Hepatocyte (in vitro differentiated cells): ENCODE measurements at places on chromosomes 2 and 18. TPM values are rescaled to one million over a fixed set of nuclear protein-coding genes. Genes with fewer than 3 reads are reported as not detected.
A peak's percentile ranks its signal among the peaks of the same experiment; 100 is the strongest.

DNA sequence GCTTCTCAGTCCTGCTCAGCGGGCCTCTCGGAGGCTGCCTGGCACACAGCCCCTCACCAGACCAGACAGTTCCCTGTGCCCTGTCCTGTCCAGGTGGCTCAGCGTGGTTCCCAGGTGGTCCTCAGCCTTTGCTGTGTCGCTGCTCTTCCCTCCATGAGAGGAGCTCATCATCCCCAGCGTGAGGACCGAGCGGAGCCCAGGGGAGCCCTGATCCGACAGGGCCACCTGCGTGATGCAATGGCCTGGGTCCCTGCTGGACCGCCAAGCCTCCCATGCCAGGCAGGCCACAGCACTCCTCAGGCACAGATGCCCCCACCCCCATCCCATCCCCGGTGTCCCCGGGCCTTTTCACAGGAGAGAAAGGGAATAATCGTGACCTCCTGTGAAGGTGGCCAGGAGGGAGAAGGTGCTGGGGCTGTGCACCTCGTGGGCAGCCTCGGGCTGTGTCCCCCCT is 4.3 kb downstream of the GPC1 start:
- no peak overlapping the region for H3K27ac ChIP-seq
- no peaks in the 10 kb centered on the region for H3K36me3 ChIP-seq
- H3K27me3 ChIP-seq, result no peaks in the 10 kb centered on the region
- DNase-seq, result no peak
- H3K4me3 ChIP-seq, result no peak overlapping the region
- H3K4me1 ChIP-seq, result peaks cover 18% of the 10 kb centered on the region

The TRPM8 gene
- total RNA-seq, result 0.33 and 0.84 TPM in 2 replicates

The NEB gene
- 2.2 and 3.3 TPM in 2 replicates for total RNA-seq

GRCh38 chr2:71496156-71496770 is 42.9 kb downstream of the DYSF start:
- no peak for DNase-seq
- H3K27me3 ChIP-seq, result no peaks in the 10 kb centered on the region
- no peaks in the 10 kb centered on the region for H3K4me1 ChIP-seq
- H3K4me3 ChIP-seq, result no peak overlapping the region

GRCh38 chr2:42712934-42713333 is 51.0 kb downstream of the OXER1 start:
- no peak overlapping the region for H3K4me3 ChIP-seq
- no peaks in the 10 kb centered on the region for H3K27me3 ChIP-seq
- no peak overlapping the region for H3K27ac ChIP-seq
- no peak for DNase-seq

- H3K27ac ChIP-seq, result no peak overlapping the region
- peaks cover 4% of the 10 kb centered on the region for H3K4me1 ChIP-seq
- H3K4me3 ChIP-seq, result no peak overlapping the region
- no peaks in the 10 kb centered on the region for H3K36me3 ChIP-seq
Measured at GRCh38 chr2:134083548-134083947, 170.3 kb upstream of the MGAT5 start.

The HMSD gene
- total RNA-seq, result 0.10 TPM in 1 of 2 replicates, not detected in the other

DNA sequence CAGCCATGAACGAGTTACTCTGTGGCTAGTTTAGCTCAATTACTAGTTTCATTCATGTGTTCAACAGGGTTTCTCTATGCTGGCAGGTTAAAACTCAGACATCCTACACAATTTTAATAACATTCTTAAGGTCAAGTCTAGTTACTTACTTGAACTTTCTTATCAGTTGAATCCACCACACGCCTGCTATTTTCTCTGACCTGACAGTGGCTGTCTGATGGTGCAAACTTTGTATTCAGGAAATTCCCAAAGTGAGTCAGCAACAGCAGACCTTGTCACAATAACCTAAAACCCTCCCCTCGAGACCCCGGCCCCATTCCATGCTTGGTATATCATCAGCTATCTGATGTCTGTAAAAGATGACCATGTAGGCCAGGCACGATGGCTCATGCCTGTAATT is 20.8 kb upstream of the CIDEA start:
- no peak overlapping the region for H3K4me3 ChIP-seq
- no peaks in the 10 kb centered on the region for H3K27me3 ChIP-seq
- peak; percentile 22 for DNase-seq
- H3K27ac ChIP-seq, result no peak overlapping the region
- H3K36me3 ChIP-seq, result no peaks in the 10 kb centered on the region

DNA sequence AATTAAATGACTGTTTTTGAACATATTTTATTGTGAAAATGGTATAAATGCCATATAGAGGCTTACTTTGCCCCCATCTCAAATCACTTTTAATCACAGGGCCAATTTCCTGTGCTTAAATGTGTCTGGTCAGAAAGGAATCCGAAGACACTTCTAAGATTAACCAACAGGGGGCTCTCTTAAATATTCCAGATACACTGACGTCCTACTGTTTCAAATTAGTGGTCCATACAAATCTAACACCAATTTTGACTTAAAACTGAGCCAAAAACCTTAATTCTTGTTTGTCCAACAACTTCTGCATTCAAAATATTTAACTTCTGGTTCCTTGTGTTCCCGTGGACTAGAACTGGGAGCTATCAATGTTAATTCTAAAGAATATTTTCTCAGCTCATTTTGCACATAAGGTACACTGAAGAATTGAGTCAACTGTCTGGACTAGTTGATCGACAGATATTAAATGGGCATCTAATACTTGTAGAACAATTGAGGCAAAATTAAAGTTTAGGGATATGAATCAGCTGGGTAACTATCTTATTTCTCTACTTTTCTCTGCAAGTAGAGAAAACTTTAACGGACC is 557.5 kb downstream of the ARHGAP15 start:
- no peak overlapping the region for H3K27ac ChIP-seq
- peak; percentile 46 for DNase-seq
- H3K4me3 ChIP-seq, result no peak overlapping the region
- no peaks in the 10 kb centered on the region for H3K27me3 ChIP-seq
- H3K4me1 ChIP-seq, result peaks cover 4% of the 10 kb centered on the region
- H3K36me3 ChIP-seq, result no peaks in the 10 kb centered on the region

- H3K27me3 ChIP-seq, result no peaks in the 10 kb centered on the region
- H3K4me3 ChIP-seq, result no peak overlapping the region
- no peaks in the 10 kb centered on the region for H3K4me1 ChIP-seq
Measured at GRCh38 chr2:107811411-107811810, 15.3 kb upstream of the RGPD4 start.

DNA sequence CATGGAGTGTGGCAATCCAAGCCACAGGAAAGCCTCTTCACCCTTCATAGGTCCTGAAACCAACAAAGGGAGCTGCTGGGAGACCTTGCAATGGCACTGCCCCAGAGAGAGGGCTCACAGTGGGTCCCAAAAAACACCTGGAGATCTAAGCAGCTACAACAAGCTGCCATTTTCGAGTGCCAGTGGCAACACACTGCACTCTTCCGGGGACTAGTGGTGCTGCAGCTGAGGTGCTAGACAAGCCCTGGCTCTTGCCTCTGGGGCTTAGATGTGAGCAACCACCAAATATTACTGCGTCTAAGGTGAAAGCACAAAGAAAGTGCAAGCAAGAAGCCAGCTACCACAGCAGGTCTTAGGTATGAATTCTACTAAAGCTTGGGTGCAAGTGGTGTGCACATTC is 192.9 kb downstream of the NOL4 start:
- DNase-seq, result no peak
- no peaks in the 10 kb centered on the region for H3K27me3 ChIP-seq
- H3K4me1 ChIP-seq, result no peaks in the 10 kb centered on the region
- no peak overlapping the region for H3K27ac ChIP-seq
- H3K4me3 ChIP-seq, result no peak overlapping the region

- H3K27me3 ChIP-seq, result no peaks in the 10 kb centered on the region
- no peak overlapping the region for H3K27ac ChIP-seq
- H3K4me1 ChIP-seq, result no peaks in the 10 kb centered on the region
- DNase-seq, result peak; percentile 11
- H3K36me3 ChIP-seq, result no peaks in the 10 kb centered on the region
Measured at GRCh38 chr2:110903548-110903947, 171.2 kb downstream of the ACOXL start.

DNA sequence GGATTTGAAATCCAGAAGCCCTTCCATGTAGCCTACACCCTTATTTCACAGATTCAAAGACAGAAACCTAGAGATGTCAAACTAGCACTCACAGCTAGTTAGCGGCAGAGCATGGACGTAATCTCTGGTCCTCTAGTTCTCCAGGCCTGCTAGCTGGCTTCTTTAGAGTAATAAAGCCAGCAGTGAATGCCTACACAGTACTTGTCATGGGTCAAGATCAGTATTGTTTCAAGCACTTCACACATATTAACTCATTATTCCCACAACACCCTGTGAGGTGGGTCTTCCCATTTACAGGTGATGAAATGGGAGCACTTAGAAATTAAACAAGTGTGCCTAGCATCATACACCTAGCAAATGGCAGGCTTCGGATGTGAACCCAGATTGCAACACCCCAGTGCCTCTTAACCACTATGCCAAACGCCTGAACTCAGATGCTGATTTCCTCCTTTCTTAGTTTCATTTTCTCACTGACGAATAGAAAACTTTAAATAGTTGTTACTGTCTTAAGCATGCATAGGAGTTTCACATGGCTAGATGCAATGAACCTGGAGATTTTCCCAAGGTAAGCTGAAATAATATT is 14.5 kb upstream of the ZBTB14 start:
- H3K27me3 ChIP-seq, result no peaks in the 10 kb centered on the region
- DNase-seq, result no peak
- H3K27ac ChIP-seq, result no peak overlapping the region

GRCh38 chr2:46601328-46601963 is 122.1 kb downstream of the TMEM247 start:
- DNase-seq, result peak; percentile 7
- H3K27ac ChIP-seq, result no peak overlapping the region
- no peaks in the 10 kb centered on the region for H3K36me3 ChIP-seq
- H3K27me3 ChIP-seq, result no peaks in the 10 kb centered on the region
- H3K4me1 ChIP-seq, result no peaks in the 10 kb centered on the region

The RIT2 gene
- not detected in 2 replicates for total RNA-seq

DNA sequence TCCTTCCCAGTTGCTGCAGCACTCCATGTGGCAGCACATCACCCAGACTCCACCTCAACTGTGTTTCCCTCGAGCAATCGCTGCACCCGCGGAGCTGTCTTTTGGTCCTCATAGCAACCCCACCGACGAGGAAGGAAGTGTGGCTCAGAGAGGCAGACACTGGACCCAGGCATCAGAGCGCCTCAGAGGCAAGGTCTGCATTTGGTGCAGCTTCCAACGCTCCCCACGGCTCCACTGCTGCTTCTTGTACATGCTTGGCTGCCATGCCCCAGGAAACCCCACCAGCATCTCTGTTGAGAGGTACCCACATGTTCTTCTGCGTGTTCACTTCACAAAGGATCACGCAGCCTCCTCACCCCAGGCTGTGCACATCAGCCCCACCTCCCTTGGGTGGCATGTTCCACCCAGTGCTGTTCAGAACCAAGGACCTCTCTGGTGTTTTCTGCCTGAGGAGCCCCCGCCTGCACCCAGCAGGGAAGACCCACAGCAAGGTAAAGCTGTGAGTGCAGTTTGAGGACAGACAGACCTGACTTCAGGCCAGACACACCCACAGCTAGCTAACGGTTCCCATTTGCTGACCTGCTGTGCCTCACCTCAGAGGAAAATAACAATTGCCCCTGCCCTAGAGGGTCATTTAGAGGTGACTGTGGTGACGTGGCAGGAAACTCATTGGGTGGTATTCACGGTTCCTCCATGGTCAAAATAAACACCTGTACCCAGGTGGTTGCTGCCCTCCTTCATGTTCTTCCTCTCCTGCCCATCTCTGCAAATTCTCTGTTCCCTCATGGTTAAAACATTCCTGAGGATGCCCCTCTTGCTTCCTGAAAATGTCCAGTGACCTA is 326.3 kb upstream of the MYT1L start:
- no peak overlapping the region for H3K4me3 ChIP-seq
- no peak overlapping the region for H3K27ac ChIP-seq
- no peaks in the 10 kb centered on the region for H3K4me1 ChIP-seq
- DNase-seq, result no peak
- no peaks in the 10 kb centered on the region for H3K36me3 ChIP-seq
- no peaks in the 10 kb centered on the region for H3K27me3 ChIP-seq

The MYOM1 gene
- 1.1 and 1.6 TPM in 2 replicates for total RNA-seq

DNA sequence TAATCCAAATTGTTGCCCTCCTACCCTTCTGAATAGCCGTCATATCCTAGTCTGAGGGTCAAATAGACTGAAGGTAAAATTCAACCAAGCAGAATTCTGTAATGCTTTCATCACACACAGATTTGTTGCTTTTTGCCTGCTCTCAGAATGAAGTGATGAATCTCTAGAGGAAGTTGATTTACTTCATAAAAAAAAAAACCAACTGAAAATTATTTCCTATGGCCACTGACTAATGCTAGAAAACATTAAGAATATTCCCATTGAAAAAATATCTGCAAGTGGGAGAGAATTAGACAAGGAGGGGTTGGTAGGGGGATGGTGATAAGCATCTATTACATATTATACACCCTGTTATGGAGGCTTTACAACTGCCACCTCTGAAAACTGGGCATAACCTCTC is 2.3 kb upstream of the IL1RL2 start:
- no peaks in the 10 kb centered on the region for H3K27me3 ChIP-seq
- peaks cover 8% of the 10 kb centered on the region for H3K4me1 ChIP-seq
- no peak overlapping the region for H3K4me3 ChIP-seq
- H3K36me3 ChIP-seq, result no peaks in the 10 kb centered on the region

GRCh38 chr2:202965810-202966460 is 48.7 kb upstream of the NBEAL1 start:
- no peak overlapping the region for H3K4me3 ChIP-seq
- H3K27ac ChIP-seq, result no peak overlapping the region
- no peaks in the 10 kb centered on the region for H3K4me1 ChIP-seq
- no peaks in the 10 kb centered on the region for H3K27me3 ChIP-seq
- peak; percentile 40 for DNase-seq

The TEX44 gene
- not detected in 2 replicates for total RNA-seq

DNA sequence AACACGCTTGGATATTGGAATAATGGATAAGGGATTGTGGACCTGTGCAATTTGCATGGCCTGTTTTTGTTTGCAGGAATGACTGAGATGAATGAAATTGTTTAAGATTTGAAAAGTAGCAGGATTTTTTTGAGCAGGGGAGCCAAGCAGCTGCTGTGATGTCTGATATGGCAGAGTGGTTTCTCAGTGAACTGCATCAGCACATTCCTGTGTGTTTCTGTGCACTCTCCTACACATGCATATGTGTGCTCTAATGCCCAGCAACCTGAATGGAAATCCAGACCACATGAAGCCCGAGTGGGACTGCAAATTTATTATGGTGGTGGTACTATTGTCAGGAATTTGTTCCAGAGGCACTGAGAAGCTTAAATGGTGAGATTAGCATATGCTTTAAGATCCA is 161.7 kb downstream of the PARD3B start:
- H3K27ac ChIP-seq, result no peak overlapping the region
- no peaks in the 10 kb centered on the region for H3K4me1 ChIP-seq
- H3K27me3 ChIP-seq, result no peaks in the 10 kb centered on the region
- DNase-seq, result peak; percentile 6
- no peaks in the 10 kb centered on the region for H3K36me3 ChIP-seq
